Activated T-helper 1 cell treated with Interleukin-2 at 50 U/mL for 16 hours (primary cell): ENCODE measurements at places on chromosomes 4 and X.

- DNase-seq, result no peak
Observed at GRCh38 chrX:97405031-97405660, 521.4 kb downstream of the RPA4 start.

DNA sequence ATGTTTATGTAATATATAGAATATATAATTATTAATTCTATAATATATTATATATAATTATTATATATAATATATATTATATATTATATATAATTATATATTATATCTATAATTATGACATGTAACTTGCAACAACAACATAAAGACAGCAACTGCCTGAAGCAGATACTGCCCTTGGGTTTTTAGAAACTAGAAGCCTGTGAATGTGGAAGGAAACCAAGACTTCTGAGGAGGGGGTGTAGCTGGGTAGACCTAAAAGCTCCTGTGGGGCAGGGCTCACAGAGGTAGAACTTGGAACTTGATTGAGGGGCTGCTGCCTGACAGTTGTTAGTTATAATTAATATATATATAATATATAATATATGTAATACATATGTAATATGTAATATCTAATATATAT lies 167.2 kb upstream of the SLIT2 start:
- DNase-seq, result no peak

- DNase-seq, result no peak
Observed at GRCh38 chr4:125911058-125911457, 596.3 kb downstream of the FAT4 start.

DNA sequence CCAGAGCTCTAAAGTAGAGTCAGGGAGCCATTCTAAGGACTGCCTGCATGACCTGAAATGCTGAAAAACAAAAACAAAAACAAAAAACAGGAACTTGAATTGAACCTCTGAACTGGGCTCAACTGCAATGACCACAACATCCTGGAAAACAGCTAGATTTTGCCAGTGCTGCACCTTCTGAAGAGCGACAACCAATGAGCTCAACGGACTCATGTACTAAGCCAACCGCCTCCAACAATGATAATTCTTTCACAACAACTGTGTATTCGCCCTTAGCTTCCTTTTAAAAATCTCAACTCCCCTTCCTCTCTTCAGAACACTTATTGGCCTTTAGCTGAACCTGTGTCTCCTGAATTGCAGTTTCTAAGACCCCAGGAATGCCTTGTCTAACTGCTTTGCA lies 69.8 kb downstream of the HAUS3 start:
- DNase-seq, result no peak

DNA sequence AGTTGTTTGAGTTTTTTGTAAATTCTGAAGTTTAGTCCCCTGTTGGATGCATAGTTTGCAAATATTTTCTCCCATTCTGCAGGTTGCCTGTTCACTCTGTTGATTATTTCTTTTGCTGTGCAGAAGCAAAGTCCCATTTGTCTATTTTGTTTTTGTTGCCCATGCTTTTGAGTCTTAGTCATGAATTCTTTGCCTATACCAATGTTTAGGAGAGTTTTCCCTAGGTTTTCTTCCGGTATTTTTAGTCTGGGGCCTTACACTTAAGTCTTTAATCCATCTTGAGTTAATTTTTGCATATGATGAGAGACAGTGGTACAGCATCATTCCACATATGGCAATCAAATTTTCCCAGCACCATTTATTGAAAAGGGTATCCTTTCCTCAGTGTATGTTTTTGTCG lies 405.8 kb upstream of the RPS6KA3 start:
- no peak for DNase-seq

- no peak for DNase-seq
Observed at GRCh38 chr4:138097912-138098600, 144.1 kb downstream of the SLC7A11 start.

- no peak for DNase-seq
Observed at GRCh38 chrX:53022381-53022780, 26.2 kb upstream of the GPR173 start.

DNA sequence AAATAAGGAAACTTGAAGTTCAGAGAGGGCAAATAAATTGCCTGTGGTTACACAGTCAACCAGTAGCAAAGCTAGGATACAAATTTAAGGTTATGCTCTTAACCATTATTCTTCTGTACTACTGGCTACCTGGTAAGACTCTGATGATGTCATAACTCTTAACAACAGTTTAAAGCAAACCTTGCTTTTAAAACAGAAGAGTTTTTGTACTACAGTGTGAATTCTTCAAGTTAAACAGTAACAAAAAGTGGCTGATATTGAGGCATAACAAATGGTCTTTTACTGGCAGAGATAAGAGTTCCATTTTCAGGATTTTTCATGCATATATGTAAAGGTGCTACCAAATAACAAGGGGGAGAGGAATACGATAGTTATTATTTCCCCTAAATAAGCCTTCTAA lies 23.4 kb downstream of the TAB3 start:
- DNase-seq, result no peak

GRCh38 chrX:94204524-94204923 lies 530.5 kb downstream of the FAM133A start:
- DNase-seq, result no peak

- DNase-seq, result no peak
Observed at GRCh38 chr4:77196866-77197265, 39.9 kb downstream of the CCNG2 start.

- no peak for DNase-seq
Observed at GRCh38 chr4:155929833-155930232, 23.8 kb downstream of the CTSO start.

- no peak for DNase-seq
Observed at GRCh38 chr4:52369649-52370048, 289.5 kb downstream of the USP46 start.

- DNase-seq, result no peak
Observed at GRCh38 chr4:140103676-140104075, 50.3 kb downstream of the MAML3 start.

- no peak for DNase-seq
Observed at GRCh38 chrX:97763391-97763790, 879.7 kb downstream of the RPA4 start.

DNA sequence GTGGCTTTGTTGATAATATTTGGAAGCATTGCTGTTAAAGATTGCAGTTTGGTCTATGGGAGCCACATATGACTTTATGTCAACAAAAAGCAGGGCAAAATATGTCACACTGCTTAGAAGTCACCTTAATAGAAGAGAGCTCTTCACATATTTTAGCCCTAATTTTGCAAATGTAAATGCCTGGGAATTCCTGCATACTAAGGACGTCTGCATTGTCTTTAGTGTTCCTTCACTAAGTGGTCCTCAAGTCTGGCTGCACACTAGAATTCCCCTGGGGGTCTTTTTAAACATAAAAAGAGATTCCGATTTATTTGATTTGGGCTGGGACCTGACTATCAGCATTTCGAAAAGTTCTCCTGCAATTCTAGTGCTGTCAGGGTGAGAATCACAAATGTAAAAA lies 495.1 kb upstream of the FAM241A start:
- no peak for DNase-seq

DNA sequence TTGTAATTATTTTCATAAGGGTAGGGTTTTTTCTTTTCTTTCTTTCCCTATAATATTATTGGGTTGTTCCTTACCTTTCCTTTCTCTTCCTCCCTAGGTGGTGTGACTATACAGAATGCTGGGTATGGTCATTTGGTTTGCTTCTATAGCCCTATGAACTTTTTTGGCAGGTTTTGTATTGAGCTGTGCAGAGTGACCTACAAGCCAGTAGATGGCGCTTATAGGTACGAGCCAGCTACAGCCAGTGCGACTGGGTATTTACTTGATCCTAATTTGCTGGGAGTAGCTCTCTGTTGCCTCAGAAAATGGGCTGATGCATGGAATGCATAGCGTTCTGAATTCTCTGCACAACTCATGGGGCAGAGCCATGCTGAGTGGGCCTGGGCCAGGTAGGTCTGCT lies 423.3 kb downstream of the MAGEE1 start:
- DNase-seq, result no peak

GRCh38 chr4:7964459-7964858 lies 24.8 kb upstream of the AFAP1 start:
- DNase-seq, result no peak

GRCh38 chr4:139887962-139888735 lies 222.5 kb downstream of the MGST2 start:
- DNase-seq, result no peak

DNA sequence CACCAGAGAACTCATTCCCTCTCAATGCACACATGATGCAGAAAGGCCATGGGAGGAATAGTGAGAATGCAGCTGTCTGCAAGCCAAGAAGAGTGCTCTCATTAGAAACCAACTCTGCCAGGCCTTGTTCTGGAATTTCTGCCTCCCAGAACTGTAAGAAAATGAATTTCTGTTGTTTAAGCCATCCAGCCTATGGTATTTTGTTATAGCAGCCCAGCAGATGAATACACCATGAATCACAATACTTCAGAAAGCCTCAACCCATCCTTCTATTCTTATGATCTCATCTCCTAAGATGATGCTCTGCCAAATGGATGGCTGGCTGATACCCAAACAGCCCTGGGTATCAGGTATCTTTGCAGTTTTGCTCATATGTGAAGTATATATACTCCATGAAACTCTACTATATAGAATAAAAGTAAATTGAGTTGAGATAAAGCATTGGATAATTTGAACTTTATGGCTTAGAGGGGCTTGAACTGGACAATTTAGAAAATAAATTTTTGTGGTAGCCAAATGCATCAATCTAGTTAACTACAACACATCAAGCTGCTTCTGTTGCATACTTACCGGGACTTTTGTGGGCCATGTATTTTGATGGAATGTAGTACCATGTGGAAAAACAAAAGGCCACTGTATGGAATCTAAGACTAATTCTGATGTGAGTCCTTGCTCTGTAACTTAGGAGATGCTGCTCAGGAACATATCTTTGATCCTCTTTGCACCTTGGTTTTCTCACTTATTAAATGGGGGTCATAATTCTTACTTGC lies 245.9 kb downstream of the HS3ST1 start:
- no peak for DNase-seq

DNA sequence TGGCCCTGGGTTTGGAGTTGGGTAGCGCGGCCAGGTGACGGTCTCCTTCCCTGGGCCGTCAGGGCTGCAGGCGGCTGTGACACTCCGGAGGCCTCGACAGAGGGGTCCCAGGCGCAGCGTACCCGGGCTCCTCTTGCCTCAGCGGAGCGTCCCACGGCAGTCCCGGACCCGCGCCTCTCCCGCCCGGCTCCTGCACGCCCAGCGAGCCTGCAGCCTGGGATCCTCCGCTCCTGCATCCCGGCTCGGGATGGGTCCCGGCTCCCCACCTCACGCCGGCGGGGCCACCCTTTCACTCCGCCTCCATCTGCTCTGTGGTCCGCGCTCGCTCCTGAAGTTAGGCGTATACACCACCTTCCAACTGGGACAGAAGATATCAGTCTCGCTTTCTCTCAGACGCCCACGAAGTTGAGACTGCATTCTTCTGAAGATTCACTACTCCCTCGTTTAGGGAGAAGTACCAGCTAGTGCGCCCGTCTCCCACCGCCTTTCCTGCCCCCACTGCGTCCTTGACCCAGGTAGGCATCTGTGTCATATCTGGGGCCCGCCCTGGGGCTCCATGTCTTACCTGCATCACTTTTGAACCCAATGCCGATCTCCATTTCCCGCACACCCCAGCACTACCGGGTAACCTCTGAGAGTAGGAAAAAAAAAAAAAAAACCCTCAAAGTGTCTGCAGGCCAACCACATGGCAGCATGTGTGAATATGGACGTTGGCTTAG lies 32.3 kb upstream of the KDR start:
- DNase-seq, result no peak

GRCh38 chrX:148905400-148905799 lies 405.0 kb downstream of the AFF2 start:
- DNase-seq, result no peak

DNA sequence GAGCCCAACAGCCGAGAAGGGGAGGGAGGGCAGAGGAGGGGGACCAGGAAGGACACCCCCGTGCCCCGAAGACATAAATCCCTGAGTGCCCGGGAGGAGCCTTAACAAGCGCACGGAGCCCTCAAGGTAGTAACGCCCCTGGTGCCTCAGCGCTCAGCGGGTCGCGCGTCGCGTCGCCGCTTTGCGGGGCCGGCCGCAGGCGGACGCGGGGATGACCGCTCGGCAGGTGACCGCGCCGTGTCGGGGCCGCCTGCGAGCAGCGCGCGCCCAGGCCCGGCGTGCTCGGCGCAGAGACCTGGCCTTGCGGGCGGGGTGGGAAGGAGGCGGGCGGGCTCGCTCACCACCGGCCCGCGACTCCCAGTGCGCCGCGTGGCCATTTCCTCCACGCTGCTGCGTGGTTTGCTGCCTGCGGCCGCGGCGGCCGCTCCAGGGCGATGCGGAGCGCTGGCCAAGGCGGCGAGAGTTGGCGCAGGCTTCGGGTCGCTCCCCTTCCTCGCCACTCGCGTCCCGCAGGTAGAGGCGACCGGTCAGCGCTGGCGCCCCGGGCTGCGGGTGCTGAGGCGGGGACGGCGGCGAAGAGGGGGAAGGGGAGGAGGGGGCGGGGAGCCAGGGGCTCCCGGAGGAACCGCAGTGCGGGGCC lies 632 bp downstream of the CCSER1 start:
- DNase-seq, result no peak

DNA sequence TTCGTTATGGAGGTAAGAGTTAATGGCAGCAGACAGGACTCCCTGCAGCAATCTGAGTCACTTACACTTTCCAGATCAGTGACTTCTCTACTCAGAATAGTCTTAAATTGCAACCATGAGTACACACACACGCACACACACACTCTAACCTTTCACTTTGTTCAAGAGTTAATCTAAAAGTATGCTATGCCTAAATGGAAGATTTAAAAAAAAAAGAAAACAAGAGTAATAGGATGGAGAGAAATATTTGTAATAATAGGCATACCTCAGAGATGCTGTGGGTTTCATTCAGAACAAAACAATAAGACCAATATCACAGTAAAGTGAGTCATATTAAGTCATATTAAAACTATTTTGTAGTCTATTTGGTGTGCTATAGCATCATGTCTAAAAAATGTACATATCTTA lies 969.1 kb upstream of the PCDH10 start:
- DNase-seq, result no peak

DNA sequence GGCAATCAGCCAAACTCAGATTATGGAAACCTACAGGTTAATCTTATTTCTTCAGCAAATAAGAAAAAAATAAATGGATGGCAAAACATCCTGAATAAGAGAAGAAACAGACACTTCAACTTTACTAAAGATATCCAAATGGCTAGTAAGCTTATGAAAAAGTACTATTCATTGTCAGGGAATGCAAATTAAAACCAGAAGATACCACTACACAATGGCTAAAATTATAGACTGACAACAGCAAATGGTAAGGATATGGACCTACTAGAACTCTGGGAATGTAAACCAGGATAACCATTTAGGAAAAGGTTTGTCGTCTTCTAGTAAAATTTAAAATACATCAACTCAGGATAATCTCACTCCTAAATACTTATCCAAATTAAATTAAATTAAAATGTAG lies 24.3 kb downstream of the GRSF1 start:
- DNase-seq, result no peak

- no peak for DNase-seq
Observed at GRCh38 chrX:40996886-40997530, 88.2 kb upstream of the USP9X start.

DNA sequence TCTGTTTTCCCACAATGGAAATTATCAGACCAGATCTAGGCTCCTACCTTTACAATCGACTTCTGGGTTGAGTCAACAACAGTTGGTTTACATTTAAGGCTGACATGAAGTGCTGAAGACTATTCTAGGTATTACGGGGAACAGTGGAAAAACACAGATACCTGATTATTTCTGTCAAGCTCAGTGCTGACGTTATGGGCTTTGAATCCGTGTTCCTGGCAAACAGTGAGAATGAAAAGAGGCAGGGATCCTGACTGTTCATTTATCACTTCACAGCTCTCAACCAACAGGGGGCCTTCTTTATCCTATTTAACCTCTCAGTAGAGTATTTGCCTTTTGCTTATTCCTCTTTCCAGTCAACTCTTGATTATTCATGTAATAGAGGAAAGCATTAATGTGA lies 43.1 kb downstream of the TMEM164 start:
- DNase-seq, result no peak
